GM10248 (cell line): ENCODE measurements at places on chromosomes 4 and X.

DNA sequence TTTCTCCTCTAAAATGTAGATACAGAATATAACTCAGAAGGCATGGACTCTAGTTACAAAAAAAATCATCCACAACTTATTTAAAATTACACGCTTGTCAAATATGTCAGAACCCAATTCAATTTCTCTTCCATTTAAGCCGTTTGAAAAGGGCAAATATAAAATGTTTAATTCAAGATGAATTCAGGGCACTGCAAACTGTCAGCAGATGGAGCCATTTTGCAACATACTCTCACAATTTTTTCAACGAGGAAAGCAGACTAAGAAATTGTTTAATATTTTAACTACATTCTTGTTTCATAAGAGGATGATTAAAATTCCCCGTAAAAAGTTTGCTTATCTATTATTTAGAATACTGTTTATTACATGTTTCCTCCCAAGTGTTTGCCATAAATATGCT, 321.3 kb upstream of the CPXCR1 start:
- no peak for DNase-seq

- no peak for DNase-seq
Measured at GRCh38 chr4:101857176-101857575, 66.6 kb downstream of the BANK1 start.

DNA sequence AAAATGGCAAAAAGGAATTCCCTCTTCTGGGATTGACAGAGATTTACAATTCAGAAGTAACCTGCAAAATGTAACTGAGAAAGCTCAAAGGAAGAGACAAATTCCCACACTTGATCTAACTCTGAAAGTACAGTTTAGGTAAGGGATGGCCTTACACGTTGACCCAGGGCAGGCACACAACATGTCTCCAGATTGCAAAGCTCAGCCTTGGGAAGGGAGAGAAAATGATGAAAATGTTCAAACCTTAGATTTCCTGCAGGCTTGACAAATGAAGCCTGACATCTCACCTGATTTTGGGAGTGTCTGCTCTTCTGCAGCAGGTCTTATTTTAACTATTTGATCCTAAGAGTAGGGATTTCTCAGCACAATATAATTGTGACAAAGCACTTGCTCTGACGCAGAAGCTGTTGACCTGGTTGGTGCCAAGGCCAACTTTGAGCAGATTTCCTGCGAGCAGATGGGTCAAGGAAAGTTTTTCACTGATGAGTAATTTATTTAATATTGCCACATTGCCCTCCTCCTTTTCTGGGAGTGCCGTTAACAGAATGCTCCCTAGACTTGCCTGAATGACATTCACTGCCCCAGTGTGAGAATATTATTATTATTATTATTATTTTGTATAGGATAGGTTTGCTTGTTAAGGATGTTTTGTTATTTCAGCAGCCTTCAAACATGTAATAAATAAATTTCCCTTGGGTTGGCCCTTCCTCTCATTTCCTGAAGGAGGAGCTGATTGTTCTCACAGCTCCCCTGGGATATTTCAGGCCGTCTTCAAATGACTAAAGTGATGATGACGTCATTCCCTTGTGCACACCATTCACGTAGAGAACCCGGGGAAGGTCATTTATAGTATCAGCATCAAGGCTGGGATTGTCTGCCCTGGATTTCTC, 157.1 kb downstream of the VEGFC start:
- DNase-seq = no peak

GRCh38 chr4:155640751-155641150, 25.9 kb upstream of the GUCY1A1 start:
- no peak for DNase-seq

GRCh38 chr4:141328560-141329173, 108.0 kb downstream of the ZNF330 start:
- DNase-seq = no peak

- DNase-seq = peak; percentile 56
Measured at GRCh38 chr4:140556372-140557085, 12.2 kb downstream of the UCP1 start.

GRCh38 chr4:52957835-52958631, 95.9 kb downstream of the RASL11B start:
- DNase-seq = no peak

DNA sequence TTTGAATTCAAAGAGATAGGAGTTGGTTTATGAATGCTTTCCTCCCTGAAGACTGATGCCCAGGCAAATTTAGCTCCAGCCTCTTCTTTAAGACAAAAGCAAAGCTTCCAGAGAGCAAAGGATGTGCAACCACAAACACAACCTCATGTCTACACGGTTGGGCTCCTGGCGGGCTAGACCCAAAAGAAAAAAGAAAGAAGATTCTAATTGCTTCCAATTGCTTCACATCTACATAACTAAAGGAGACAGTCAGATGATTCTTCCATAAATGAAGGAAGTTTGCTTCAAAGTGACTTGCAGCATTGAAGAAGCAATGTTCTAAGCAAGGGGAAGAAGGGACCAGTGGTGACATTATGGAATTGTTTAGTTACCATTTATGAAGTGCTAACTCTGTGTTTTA, 1603.0 kb upstream of the TENM3 start:
- no peak for DNase-seq

DNA sequence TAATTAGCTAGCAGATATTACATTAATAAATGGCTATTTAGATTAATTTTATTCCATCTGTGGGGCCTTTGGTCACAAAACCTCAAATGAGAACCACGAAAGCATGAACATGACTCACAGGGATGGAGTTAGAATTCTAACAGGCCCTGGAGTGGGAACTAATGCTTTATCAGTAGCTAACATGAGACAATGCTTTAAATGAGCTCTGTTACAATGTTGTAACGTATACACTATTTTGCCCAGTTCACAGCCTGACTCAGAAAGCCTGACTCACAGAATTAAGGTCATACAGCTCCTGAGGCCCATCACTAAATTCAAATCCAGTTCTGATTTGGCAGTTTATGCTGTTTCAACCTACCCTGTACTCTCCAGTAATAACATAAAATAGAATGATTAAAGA, 23.2 kb downstream of the VEGFC start:
- DNase-seq = no peak

DNA sequence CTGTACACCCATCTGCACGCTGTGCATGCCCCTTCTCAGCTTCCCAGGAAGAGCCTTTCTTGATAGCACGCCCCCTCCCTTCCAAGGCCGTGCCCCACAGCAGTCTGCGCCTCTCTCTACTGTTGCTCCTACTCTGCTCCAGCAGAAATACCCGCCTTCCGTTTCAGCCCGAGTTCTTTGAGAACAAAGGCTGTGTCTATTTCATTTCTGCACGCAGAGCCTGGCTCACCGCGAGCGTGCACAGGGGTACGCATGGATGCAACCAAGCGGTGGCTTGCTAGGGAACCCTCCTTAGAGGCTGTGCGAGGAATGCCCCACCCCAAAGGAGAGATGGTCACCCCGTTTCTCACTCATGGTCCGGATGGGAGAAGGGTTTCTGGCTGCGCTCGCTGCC, 485 bp downstream of the AADAT start:
- DNase-seq = peak; percentile 8

- DNase-seq = peak; percentile 67
Measured at GRCh38 chr4:105895583-105896460, 551 bp downstream of the NPNT start.

- DNase-seq = no peak
Measured at GRCh38 chr4:21474195-21474594, 474.4 kb downstream of the KCNIP4 start.

DNA sequence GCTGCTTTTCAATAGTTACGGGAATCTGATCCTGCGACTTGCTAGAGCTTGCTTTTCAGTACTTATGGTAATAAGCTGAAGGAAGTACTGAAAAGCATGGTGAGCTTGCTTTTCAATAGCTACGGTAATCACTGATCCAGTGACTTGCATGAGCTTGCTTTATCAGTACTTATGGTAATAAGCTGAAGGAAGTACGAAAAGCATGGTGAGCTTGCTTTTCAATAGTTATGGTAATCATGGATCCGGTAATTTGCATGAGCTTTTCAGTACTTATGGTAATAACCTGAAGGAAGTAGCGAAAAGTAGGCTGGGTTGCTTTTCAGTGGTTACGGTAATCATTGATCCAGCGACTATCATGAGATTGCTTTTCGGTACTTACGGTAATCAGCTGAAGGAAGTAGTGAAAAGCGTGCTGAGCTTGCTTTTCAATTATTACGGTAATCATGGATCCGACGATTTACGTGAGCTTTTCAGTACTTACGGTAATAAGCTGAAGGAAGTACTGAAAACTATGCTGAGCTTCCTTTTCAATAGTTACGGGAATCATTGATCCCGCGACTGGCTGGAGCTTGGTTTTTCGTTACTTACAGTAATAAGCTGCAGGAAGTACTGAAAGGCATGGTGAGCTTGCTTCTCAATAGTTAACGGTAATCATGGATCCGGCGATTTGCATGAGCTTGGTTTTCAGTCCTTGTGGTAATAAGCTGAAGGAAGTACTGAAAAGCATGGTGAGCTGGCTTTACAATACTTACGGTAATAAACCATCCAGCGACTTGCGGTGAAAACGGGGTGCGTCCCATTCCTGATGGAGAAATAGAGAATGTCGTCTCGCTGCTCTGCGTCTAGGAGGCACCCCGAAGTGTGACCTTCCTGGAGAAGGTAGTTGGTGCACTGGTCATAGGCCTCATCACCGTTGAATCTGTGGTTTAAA, 6.5 kb downstream of the CRLF2 start:
- no peak for DNase-seq

DNA sequence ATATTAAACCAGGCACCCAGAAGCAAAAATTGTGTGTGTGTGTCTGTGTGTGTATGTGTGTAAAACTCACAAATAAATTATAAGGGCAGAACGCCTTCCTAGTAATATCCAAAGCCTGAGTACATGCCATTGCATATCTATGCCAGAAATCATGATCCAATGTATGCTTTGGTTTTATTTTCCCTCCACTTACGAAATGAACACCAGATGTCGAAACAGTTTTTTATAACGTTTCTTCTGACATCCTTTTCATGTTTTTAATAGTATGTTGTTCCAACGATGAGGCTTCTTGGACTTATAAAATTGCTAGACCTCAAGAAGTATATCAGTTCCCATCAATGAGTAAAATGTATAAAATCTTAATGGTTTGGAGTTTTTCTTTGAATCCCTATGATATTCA, 55.4 kb downstream of the KCNIP4 start:
- no peak for DNase-seq

GRCh38 chrX:121931567-121931966, 884.2 kb downstream of the GLUD2 start:
- DNase-seq = no peak

GRCh38 chr4:82666970-82667665, 105.3 kb upstream of the TMEM150C start:
- DNase-seq = no peak

DNA sequence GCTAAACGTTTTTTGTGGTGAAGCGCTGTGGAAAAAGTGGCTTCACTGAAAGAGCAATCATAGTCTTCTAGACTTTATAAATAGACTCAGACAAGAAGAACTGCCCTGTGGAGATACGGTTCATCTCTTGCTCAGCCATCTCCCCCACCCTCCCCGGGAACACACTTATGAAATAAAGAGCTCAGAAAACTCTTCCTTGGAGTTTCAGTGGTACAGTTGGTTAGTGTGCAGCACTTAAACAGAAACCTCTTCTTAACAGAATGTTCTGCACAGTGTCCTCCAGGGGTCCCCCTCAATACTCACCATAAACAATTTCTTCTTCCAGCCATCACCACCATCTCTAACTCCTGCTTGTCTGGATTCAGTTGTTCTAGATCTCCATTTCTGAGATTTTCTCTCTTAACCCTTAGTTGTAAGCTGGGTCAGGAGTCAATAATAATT, 313.0 kb downstream of the ARHGAP10 start:
- peak; percentile 46 for DNase-seq

- DNase-seq = no peak
Measured at GRCh38 chr4:88573276-88573980, 18.9 kb upstream of the HERC3 start.

- peak; percentile 29 for DNase-seq
Measured at GRCh38 chrX:7083468-7084396, 63.8 kb upstream of the STS start.

DNA sequence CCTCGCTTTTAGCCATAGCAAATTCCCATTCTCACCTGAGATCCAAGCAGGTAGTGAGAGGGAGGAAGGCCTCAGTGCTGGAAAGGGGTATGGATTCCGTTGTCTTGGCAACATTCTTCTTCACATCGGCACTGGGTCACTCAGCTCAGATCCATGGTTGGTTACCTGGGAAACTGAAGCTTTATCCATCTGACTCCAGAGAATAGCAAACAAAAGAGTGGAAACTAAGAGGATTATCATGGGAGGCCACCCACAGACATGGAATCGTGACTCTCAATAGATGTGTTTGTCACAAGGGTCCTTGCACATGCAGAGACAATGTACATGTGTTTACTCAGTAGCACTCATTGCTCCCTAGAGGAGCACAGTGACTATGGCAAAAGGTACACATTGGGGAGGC, 81.0 kb downstream of the MAGED4 start:
- DNase-seq = no peak

DNA sequence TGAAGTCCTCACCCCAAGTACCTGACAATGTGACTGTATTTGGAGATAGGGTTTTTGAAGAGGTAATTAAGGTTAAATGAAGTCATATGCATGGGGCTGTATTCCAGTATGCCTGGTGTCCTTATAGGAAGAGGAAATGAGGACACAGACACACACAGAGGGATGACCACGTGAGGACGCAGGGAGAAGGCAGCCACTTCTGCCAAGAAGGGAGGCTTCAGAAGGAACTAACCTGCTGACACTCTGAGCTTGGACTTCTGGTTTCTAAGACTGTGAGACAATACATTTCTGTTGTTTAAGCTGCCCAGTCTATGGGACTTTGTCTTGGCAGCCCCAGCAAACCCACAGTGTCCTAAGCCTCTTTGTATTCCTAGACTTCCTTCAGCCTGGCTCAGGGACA, 3.0 kb upstream of the SLC2A9 start:
- no peak for DNase-seq

GRCh38 chr4:94453391-94453963, 1.7 kb downstream of the PDLIM5 start:
- DNase-seq = no peak
